ENCODE measurements at places on chromosomes 1 and 21.

DNA sequence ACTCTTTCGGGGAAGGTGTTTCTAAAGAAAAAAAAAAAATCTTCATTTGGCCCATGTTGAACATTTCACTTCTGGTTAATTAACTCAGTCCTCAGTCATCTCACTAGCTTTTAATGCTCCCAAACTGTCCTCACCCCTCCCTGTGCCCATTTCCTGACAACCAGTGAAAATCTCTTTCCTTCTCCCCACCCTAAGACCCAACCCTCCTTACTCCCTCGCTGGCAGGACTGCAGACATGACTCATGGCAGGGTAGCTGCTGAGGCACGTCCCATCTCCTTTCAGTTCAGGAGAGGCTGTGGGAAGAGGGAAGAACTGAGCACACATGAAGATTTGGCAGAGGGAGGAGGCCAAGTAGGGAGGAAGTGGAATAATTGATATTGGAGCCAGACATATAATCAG, 12.6 kb downstream of the PKP1 start:
- no peak for DNase-seq

DNA sequence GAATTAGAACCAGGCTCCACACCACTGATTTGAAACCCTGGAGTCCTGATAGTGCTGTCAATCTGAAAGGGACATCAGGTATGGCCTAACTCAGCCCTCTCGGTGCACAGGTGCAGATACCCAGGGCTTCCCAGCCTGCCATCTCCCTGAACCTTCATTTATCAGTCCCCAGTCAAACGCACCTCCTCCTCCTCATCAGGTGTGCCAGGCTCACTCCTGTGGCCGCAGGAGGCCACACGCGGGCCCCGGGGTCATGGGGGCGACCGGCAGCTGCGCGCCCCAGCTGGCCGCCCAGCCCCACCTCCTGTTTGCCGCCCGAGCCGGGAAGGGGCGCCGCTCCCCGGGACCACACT, 572 bp downstream of the FUCA1 start:
- no peak for DNase-seq

DNA sequence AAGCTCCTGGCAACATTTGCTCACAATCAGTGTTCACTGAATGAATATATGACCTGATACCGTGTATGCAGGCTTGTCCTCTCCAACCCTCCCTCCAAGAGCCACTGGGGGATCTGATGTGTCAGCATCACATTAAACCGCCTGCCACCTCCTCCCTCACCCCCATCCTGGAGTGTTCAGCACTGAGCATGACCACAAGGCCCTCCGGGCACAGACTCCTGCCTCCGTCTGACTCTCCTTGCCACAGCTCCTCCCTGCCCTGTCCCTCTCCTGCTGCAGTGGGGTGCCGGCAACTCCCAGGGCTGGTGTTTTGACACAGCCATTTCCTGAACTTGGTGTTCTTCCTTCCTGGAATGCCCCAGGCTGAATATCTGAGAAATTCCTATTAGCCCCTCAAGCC, 136.7 kb downstream of the FCRL5 start:
- no peak for DNase-seq

DNA sequence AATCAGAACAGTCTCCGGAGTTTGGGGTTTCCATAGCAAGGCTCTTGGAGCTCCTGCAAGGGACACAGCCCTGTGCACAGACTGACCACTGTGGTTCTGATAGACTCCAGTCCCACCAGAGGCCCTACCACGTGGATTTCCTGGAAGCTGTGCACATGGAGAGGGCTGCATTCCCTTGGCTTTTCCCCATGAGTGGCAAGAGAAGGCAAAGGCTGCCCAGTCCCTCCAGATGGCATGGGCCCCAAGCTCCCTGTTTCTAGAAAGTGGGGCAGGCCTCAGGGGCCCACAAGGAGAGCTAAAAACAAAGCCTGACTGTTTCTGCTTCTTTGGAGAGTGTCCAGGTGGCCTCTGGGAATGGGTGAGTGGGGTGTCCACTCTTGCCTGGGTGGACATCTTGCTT, 87.5 kb downstream of the DDX20 start:
- no peak for DNase-seq

- no peak for DNase-seq
Observed at GRCh38 chr1:165537356-165538109, 6.3 kb upstream of the LRRC52 start.

- DNase-seq: no peak
Observed at GRCh38 chr1:244655186-244655585, 2.3 kb downstream of the DESI2 start.

DNA sequence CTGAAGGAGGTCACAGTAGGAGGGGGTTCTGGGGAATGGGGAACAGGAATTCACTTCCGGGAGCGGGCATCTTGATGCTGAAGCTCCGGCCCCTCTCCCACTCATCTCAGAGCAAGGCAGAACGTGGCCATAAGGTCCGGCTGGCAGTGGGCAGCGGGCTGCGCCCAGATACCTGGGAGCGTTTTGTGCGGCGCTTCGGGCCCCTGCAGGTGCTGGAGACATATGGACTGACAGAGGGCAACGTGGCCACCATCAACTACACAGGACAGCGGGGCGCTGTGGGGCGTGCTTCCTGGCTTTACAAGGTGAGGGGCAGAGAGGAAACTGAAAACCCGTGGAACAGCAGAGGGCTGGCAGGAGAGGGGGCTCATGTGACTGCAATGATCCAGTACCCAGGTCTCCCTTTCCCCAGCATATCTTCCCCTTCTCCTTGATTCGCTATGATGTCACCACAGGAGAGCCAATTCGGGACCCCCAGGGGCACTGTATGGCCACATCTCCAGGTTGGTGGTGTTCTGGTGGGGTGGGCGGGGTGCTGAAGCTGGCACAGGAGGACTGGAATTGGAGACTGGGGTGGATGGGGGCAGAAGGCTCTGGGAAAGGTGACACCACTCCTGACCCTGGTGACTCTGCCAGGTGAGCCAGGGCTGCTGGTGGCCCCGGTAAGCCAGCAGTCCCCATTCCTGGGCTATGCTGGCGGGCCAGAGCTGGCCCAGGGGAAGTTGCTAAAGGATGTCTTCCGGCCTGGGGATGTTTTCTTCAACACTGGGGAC, 3.0 kb downstream of the SLC27A3 start:
- DNase-seq: peak; percentile 12

DNA sequence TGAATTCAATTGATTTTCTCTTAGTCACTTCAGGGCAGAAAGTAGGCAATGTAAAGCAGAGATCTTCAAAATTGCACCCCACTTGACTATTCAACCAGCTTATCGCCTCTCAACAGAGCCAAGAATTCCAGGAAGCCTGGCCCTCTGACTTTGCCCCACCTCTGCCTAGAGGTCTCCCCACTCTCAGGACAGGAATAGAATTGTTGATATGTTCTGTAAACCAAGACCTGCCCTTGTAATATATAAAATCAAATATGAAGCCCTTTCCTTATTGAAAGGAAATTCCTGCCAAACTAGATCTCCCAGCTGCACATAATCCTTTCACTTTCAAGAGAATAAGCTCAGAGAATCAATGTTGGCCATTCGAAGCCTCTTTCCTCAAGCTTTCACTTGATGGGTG, 116.1 kb upstream of the DPT start:
- no peak for DNase-seq

GRCh38 chr1:183593356-183593755, 3.1 kb upstream of the NCF2 start:
- DNase-seq: peak; percentile 75
